ENCODE measurements at places on chromosomes 2 and 18.

DNA sequence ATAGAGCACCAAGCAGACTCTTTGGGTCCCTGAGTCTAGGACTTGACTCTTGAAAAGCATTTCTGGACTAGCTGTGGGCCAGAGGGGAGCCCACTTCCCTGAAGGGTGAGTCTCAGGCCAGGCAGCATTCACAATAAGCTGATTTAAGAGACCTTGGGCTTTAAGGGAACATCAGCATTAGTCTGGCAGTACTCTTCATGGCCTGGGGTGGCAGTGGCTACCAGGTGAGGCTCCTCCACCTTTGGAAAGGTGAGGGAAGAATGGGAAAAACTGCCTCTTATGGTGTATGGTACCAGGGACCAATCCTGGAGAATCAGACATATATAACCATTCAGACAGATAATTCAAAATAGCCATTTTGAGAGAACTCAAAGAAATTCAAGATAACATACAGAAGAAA lies 599.9 kb upstream of the POU3F3 start:
- no peak for DNase-seq

- DNase-seq: no peak
Observed at GRCh38 chr2:1561811-1562421, 148.7 kb downstream of the TPO start.

GRCh38 chr2:56287508-56287907 lies 103.7 kb downstream of the CCDC85A start:
- DNase-seq: no peak

DNA sequence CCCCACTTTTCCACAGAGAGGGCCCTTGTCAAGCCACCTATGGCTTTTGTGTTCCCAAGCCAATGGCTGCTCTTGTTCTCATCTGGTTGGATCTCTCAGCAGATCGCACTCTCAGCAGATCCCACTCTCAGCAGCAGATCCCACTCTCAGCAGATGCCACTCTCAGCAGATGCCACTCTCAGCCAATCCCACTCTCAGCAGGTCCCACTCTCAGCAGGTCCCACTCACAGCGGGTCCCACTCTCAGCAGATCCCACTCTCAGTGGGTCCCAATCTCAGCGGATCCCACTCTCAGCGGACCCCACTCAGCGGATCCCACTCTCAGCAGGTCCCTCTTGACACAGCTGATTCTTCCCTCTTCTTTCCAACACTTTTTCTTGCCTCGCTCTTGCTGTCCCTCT lies 59.3 kb upstream of the MGAT4A start:
- no peak for DNase-seq

GRCh38 chr2:219447242-219448098 lies 12.8 kb downstream of the SPEG start:
- DNase-seq: no peak

DNA sequence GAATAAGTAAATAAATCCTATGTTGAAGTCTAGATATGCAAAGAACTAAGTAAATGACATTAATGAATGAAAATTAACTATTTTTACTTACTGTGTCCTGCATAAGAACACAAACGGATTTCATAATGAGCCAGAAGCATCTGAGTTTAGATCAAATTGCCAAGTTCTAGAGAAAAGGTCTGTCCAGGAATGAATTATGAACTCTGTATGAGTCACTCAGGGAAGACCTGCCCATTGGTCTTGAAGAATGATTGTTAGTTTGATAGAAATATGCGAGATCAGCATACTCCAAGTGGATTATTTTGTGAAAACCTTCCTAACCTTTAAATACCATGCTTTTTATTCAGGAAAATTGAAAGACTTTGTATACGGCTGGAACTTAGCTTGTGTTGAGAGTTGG lies 189.5 kb downstream of the DOK6 start:
- DNase-seq: no peak

DNA sequence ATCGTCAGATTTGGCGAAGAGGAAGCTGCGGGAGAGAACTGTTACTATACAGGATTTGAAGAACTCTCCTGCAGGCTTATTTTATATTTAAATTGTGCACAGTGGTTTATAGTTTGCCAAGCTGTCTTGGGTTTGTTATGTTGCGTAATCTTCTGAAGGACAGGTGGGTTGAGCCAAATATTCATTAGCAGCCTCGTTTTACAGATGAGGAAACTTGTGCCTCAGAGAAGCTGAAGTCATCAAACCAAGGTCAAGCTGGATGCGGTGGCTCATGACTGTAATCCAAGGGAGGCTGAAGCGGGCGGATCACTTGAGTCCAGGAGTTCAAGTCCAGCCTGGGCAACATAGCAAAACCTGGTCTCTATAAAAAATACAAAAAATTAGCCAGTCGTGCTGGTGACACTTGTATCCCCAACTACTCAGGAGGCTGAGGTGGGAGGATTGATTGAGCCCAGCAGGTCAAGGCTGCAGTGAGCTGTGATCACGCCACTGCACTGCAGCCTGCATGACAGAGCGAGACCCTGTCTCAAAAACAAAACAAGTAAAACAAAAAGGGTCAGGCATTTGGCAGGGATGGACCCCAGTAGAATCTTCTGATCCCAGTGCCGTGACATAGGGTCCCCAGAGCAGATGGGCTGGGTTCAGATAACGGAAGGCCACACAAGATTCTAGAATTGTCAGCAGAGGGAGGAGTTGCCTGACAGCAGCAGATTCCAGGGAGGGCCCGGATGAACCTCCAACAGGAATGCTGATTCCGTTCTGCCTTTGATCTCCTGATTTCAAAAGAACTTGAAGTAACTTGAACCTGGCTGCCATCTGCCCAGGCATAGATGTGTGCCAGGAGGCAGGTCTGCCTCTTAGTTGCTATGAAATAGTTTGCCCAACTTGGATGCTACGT lies 50.6 kb downstream of the SH3BP4 start:
- DNase-seq: no peak

DNA sequence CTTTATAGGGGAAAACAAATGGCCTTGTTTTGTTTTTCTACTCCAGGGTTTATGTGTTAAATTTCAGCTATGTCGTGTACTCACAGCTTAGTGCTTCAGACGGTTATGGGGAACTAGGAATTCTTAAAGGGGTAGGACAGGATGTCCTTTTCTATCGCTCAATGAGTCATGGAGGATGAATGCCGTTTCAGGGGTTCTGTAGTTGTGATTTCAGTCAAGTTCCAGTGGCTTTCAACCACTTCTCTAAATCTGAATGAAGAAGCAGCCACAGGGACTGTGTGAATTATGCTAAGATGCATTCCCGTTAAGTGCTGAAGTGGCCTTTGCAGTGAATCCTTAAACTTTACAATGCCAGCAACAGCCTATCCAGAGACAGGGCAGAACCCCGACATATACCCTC lies 1231.7 kb upstream of the ZEB2 start:
- DNase-seq: peak; percentile 66

DNA sequence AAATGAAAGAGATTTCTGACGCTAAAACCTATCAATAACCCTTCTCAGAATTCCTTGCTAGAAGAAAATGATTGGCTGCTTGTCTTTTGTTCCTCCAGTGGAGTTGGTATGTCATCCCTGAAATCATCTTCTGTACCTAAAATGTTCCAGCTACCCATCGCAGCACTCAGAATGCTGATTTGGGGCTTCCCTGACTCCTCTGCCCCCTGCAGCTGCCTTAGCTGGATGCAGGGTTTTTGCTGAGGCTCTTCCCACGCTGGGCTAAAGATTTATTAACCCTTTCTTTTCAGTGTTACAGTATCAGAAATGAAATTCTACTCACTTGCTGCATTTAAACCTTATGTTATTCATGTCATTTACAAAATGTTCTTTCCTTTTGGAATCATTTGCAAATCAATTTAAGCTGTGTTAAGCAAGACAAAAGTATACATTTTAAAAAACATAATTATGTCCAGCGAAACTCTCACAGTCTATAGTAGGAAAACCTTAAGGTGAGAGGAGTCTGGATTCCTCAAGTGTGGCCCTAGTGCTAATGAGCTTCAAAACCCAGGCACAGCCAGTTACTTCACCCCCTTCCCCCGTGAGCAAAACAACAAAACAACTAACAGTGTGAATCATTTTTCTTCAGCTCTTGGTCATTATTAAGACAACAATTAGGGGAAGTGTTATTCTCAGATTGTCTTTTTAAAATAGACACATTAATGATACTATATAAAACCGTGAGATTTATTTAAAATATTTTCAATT lies 32.8 kb downstream of the PKP4 start:
- no peak for DNase-seq

DNA sequence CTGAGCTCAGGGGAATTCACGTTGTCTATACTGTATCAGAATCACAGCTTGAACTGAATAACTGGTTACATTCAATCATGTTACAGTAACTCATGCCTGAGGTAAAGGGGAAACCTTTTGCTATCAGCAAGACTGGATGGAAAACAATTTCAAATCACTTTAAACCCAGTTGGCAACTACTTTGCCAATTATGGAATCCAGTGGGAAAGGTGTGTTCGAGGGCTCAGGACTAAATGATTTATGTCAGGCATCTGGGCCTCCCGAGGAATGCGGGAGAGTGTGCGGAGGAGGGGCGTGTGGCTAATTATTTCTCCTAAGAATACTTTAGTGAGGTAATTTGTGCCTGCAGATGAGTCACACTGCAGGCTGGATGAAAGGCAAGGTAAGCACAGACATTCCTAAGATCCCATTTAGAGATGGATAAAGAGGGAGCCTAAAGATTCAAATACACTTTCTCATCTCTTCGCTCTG lies 100.1 kb downstream of the HRH4 start:
- DNase-seq: no peak

DNA sequence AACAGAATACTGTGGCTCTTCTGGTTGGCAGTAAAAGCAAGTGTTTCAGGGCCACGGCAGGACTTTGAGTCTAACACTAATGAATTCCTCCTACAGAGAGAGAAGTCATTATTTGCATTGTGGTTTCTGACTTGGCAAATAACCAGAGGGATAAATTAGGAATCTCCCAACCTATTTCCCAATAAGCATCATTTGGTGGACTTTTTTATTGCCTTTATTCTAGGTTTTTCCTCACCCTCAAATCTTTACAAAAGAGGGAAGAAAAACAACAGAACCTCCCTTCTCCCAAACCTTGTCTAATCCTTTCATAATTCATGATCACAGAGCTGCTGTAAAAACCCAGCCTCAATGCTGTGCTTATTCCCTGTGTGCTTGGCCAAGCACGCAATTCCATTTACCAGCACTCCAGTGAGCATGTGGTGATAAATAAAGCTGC lies 179.7 kb downstream of the AGPS start:
- DNase-seq: no peak

- DNase-seq: no peak
Observed at GRCh38 chr18:21296045-21296444, 54.0 kb downstream of the GREB1L start.

- no peak for DNase-seq
Observed at GRCh38 chr2:197813093-197813787, 8.8 kb downstream of the PLCL1 start.

DNA sequence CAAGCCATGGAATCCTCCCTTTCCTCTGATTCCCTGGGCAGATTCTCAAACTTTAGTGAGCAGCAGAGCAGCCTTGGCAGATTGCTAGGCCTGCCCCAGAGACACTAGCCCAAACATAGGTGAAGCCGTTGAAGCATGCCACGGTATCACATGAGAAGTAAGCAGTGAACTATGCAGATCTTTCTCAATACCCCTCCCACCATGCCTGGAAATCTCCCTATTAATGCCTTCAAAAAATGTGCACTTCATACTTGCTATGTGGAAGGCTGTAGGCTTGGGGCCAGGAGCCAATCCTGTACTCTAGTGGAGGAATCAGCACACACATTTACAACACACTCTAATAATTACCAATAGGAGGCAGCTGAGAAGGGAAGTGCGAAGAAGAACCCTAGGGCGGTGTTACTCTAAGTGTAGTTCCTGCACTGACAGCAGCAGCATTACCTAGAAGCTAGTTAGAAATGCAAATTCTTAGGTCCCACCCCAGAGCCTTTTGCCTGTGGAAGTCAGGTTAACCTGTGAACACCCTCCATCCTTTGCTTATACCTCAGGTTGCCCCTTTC lies 305.1 kb upstream of the SPRED2 start:
- no peak for DNase-seq

GRCh38 chr2:184316921-184317320 lies 281.4 kb upstream of the ZNF804A start:
- DNase-seq: no peak

DNA sequence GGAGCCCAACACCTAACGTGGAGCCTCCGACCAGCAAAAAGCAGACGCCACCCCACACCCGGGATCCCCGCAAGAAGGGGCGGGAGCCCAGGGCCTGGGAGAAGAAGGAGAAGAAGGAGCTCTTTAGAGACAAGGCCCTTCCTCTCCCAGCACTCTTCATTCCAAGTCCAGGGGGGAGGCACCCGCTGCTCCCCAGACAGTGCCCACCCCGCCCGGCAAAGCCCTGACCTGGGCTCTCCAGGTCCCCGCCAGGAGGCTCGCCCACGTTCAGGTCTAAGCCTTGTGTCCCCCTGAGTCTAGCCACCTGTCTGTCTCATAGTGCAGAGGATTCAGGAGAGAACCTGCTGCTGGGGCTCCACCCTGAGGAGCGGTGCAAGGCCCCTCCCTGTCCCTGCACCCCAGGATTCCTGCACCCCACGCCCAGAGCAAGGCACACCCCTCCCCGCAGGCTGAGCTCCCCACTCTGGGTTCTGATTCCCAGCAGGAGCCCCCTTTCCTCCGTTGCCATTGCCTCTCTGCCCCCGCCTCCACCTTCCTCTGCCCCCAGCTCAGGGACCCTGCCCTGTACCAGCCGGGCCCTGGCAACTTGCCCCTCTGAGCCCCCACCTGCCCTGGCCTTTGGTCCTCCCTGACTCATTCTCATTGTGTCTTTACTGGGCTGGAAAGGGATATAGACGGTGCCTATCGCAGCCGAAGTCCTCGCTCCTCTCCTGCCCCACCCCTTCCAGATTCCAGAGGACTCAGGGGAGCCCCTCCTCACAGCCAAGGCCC lies 33.5 kb upstream of the GPC1 start:
- no peak for DNase-seq

GRCh38 chr2:71496156-71496770 lies 42.9 kb downstream of the DYSF start:
- DNase-seq: no peak

DNA sequence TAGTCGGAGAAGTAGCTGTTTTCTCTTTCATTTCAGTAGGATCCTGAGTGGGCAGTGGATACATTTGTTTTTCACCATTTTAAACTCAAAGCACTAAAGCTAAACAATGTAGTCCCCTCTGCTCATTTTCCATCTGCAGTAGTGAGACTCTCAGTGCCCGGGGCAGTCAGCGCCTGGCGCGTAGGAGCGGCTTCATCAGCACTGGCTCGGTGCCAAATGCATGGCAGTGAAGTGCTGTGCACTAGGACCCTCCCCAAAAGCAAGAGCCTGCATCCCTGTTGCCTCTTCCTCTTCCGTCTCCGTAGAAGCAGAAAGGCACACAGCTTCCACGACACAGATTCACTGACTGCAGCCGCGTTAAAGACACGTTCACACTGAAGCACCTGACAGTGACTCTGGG lies 19.0 kb upstream of the ESPNL start:
- DNase-seq: no peak

DNA sequence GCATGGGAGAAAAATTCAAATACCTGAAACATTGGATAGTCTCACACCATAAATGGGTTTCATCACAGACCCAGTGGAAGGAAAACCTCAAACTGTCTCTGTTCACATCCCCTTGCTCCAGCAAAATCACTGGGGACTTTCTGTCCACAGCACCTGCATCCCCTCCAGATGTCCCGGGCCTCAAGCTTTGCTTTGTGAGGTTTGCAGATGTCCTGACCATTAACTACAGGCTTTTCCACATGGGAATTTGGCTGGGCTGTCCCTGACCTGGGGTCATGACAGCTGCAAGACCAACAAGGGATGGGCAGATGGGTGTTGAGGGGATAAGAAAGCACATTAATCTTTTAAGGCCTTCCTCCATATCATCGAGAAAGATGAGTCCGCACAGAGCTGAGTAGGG lies 427.9 kb downstream of the TXNL1 start:
- no peak for DNase-seq

- no peak for DNase-seq
Observed at GRCh38 chr18:10895976-10896375, 253.4 kb downstream of the PIEZO2 start.
